ENCODE measurements at places on chromosomes 12 and 14.

DNA sequence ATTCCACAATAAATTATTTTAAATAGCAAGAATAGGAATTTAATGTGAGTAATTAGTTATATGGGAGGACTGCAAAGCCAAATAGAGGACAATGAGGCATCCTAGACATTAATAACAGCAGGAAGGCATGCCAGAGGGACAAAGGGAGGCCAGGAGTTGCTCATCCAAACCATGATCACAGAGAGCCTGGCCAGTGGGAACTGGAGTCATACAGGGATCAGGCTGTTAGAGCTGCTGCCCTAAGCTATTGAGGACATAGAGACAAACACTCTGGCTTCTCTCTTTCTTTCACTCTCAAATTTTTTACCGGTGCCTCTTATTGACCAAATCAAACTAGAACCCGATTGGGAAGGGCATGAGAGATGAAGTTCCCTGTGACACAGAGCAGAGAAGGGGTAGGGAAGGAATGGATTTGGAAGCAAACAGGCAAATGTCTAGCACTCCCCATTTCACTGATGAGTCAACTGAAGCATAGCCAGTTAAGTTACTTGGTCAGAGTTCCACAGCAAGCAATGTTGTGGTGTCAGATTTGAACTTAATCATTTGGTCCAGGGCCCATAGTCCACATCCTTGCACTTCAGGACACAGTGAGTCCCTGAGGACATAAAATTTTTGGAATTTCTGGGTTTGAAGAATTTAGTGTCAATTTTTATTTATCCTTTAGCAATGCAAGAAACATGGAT, 17.9 kb upstream of the CFAP54 start:
- no peak for DNase-seq

DNA sequence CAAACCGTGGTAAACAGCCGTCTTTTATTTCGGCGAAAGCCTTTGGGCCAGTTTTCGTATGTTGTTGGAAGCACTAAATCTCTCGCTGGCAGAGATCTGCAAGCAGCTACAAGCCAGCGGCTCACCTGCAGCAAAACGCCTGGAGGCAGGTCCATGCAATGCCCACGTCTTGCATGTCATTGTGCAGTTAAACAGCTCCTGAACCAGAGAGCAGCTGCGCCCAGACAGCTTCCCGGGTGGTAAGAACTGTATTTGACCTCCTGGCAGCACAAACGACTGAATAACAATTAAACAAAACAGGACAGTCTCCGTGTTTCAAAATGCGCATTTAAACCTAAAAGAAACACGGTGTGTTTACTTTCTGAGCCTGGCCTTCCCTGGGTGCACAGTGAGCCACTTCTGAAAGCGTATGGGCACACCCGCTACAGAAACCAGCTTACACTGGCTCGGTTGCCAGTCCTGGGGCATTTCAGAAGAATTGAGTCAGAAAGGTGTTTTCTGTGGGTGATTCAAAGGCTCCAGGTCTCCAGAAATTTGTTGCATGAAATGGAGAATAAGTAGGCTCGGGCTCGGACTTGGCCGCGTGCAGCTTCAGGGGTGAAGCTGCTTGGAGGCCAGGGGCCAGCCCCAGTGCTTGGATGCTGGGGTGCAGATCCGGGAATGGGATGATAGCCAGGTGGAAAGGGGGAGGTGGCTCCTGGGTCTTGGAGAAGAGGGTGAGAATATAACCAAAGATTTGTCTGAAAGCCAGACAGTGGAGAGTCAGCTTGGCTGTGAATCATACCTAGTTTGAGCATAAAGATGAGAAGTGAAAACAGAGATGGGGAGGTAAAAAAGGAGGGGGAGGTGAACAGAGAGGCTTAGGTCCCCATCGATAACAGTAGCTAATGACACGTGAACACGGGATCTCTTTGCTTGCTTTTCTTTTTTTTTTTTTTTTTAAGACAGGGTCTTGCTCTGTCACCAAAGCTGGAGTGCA, 24.9 kb upstream of the FZD10 start:
- no peak for DNase-seq

GRCh38 chr14:54085232-54085761, 128.7 kb upstream of the BMP4 start:
- DNase-seq = no peak

GRCh38 chr12:68761901-68762630, 16.1 kb downstream of the SLC35E3 start:
- no peak for DNase-seq

- no peak for DNase-seq
These were observed 57.6 kb downstream of the EID3 start for GRCh38 chr12:104360983-104361707.

DNA sequence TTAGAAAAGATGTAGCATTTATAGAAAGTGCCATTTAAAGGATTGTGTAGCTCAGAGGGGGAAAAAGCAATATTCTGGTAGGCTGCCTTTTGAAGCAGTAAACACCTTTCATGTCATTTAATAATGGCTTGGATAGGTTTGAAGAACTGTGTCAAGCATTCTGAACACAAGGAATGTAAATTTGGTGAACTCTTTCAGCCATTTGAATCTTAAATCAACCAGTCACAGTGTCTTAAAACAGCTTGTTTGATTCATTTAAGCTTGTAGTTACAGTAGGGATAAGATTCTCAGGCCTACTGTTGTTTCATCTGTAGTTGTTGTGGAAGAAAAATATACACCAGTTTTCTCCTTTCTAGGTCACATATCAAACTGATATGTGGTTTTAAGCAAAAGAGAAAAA, 299.4 kb upstream of the NOVA1 start:
- DNase-seq = no peak

- DNase-seq = no peak
These were observed 111.3 kb downstream of the EML1 start for GRCh38 chr14:99904506-99904905.

DNA sequence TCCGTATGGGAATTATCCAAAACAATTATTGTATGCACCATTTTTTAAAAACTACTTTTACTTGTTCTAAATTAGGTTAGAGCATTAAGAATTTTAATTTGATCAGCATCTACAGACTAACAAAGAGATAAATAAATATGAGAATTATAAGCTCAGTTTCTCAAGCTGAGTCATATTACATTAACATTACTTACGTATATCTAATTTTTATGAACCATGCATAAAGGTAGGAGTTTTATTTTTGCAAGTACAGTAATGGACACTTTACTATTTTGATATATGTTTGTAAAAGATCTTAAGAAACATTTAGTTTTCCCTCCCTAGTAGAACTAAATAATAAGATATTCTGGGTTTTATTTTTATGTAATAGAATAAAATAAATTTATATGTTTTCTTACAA, 410.1 kb downstream of the TMEM117 start:
- DNase-seq = no peak

DNA sequence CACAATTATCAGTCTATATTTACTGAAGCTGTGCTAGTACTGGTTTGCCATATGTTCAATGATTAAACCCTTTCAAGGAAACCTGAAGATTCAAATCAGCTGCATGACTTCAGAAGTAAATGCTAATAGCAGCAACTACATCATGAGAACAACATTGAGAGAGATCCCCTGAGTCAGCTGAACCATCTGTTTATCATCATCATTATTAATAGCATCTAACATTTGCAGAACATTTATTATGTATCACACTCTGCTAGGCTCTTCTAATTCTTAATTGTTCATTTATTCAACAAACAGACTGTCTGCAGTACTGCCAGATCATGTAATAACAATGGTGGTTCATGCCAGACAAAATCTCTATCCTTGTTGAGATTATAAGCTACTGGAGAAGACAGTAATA, 157.4 kb downstream of the KLHL28 start:
- DNase-seq = no peak

DNA sequence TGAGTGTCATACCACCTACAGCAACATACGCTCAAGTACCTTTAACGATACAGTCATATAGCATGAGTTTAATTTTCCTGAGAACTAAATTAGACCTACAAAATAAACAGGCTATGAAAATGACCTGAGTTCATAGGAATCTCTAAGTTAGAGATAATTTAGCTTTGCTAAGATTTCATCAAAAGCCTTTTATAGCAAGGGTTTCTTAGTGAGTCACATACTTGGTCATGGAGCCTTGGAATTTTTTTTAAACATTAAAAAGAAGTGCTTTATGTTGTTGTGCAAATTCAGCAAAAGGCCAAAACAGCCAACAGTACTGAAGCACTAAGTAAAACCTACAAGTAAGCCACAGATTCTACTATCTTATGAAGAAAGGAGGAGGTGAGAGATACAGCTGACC, 93.6 kb upstream of the FERMT2 start:
- DNase-seq = no peak

DNA sequence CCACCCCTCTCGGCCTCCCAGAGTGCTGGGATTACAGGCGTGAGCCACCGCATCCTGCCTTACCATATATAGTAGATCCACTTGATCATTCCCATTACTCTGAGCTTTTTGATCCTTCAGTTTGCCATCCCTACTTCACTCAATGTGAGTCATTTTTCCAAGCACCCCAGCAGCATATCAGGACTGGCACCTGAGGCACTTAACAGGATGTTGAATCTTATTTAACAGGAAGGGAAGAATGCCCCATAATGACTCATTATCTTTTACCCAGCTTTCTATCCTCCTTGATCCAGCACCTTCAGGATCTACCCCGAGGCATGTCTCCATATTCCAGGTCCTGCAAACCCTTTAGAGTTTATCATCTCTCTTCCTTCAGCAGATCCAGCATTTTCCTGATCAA, 84.9 kb upstream of the CMKLR1 start:
- DNase-seq = no peak

DNA sequence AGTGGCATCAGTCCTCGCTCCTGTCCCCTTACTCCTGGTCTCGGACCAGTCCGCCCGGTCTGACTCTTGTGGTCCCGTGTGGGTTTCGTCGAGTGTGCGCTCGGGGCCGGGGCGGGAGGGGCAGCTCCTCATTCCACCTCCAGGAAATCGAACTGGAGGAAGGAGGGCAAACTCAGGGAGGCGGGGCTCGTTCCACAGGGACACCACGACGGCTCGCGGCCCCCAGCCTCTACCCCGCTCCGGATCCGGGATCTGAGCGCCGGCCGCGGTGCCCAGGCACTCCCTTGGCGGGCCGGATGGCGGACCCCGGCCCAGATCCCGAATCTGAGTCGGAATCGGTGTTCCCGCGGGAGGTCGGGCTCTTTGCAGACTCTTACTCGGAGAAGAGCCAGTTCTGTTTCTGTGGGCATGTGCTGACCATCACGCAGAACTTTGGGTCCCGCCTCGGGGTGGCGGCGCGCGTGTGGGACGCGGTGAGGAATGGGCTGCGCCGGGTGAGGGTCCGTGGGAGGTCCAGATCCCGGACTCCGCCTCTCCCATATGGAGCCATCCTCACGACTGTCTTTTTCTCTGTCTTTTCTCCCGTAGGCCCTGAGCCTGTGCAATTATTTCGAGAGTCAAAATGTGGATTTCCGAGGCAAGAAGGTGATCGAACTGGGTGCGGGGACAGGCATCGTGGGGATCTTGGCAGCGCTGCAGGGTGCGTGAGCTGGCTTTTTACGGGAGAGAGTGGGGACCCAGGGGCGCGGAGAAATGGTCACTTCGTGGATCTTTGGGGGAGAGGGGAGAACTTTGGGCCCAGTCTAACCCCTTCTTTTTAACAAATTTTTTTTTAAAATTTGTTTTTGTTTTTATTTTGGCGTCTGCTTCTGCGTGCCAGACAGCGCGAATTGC, at the start of gene EEF1AKMT3:
Gene EEF1AKMT3 (plus strand): TSS at position 186 of the 894 bp plus-strand sequence. CDS start 111 bp downstream, at position 297.
- DNase-seq = no peak

DNA sequence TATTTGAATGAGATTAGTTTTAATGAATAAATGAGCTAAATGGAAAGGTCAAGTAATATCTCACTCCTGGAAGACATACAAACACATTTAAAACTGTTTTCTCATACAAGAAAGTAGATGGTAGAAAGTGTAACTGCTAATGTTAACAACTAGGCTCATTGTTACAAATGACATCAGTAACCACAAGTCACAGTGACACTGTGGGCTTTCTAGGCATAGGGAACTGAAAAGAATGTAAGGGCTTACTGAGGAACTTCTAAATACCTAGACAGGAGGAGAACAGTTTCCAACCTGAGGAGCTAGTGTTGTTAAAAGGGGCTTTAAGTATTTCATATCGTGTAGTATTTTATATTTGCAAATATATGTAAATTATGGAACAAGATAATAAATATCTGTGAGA, 17.5 kb upstream of the ERGIC2 start:
- no peak for DNase-seq

DNA sequence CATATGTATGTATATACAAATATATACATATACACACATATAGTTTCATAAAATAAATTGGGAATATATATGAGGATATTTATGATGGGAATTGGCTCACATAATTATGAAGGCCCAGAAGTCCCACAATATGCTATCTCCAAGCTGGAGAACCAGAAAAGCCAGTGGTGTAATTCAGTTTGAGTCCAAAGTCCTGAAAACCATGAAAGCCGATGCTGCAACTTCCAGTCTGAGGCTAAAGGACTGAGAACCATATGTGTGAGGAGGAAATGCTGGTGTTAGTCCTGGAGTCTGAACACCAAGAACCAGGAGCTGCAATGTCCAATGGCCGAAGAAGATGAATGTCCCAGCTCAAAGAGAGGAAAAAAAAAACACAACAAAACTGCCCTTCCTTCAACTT, 65.5 kb upstream of the PRKD1 start:
- DNase-seq = no peak

All from common myeloid progenitor, CD34-positive (primary cell).